Fibroblast of skin of left quadriceps (primary cell): ENCODE measurements at places on chromosomes 16 and 17.
A peak's percentile ranks its signal among the peaks of the same experiment; 100 is the strongest.

DNA sequence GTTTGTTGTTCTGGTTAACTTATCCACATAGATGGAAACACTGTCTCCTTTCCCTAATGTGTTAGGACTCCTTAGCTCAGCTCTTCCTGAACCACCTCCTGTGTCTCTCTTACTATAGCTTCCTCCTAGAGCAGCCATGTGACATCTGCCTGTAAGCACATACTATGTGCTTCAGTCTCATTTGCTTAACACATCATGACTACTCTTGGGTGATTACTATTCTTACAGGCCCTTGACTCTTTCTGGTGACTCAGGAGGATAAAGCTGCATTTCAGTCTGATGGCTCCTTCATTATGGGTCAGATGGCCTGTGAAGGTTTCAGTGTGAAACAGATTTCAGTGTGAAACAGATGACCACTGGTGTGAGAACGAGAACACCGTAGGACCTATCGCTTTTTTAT, 320 bp upstream of the KRTAP4-2 start:
- no peak for DNase-seq

DNA sequence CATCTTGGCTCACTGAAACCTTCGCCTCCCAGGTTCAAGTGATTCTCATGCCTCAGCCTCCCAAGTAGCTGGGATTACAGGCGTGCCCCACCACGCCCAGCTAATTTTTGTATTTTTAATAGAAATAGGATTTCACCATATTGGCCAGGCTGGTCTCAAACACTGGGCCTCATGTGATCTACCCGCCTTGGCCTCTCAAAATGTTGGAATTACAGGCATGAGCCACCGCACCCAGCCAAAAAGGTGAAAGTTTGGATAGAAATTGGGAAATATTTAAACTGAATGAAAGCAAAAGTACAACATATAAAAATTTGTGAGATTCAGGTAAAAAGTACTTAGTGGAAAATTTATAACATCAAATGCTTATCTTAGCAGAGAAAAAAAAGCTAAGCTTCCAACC, 52.9 kb upstream of the KIFC3 start:
- no peak for DNase-seq

DNA sequence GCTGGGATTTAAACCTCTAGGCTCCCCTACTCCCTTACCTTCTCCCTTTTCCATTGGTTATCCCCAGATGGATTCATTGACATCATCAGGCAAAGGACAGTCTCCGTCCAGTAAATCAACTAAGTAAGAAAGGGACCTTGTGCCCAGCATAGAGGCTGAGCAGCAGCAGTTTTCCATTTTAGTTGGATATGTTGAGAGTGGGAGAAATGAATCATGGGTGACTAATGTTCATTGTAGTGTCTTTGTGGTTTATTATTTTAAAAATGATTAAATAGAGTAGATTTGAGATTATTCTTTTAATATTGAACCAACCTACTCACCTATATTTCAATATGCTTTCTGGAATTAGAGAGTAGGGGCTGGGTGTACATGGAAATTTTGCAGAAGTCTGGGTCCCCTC, 99.4 kb upstream of the CACNG3 start:
- DNase-seq: no peak

DNA sequence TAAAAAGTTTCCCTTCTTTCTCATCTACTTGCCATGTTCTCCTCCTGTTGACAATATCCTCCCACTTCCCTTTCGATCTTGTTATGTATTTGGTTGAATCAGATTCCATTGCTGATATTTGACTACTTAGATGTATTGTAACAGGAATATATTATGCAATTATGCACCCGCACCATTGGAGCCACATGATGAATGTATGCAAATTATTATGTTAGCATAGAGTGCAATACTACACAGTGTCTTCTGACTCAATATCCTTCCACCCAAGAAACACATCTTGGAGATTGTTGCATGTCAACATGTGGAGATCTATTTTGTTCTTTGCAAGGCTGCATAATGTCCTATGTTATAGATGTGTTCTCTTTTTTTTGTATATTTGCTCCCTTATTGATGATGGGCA, 219.2 kb upstream of the RBFOX1 start:
- no peak for DNase-seq

- DNase-seq: no peak
Observed at GRCh38 chr16:61923629-61924028, 112.6 kb downstream of the CDH8 start.

DNA sequence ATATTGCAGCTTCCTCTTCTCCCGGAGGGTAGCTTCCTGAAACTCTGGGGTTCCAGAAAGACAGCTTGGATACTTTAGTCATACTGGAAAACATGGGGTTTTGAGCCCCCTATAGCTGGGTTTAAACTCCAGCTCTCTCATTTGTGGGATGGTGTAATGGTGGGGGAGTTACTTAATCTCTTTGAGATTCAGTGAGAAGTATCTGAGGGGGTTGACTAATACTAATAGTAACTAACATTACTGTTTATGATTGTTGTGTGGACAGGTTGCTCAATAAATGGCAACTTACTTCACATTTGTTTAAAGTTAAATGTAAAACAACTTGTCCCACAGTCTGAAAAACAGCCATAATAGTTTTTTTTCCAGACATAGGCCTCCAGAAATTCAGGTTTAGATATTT, 5.1 kb upstream of the SUZ12 start:
- DNase-seq: no peak

GRCh38 chr17:1908699-1909309, 79.0 kb downstream of the RPA1 start:
- peak; percentile 57 for DNase-seq

DNA sequence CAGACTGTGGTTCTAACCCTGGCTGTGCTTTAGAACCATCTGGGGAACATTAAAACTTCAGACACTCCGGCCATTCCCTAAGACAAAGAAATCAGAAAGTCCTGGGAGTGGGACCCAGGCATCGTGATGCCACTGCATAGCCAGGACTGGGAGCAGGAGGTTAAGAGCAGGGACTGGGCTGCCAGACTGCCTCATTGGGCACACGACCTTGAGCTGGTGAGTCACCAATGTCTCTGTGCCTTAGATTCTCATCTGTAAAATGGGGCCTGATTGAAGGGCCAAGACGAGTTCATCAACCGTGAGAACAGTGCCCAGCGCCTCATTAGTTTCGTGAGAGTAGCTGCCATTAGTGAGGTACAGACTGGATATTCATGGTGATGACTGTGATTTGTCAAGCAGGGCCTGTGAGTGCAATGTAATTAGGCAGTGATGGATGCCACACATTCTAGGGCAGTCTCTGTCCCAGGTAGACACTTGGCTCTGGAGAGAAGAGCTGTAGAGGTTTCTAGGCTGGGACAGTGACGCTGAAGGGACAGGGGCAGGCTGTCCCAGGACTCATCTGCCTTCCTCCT, 196.8 kb downstream of the NTN1 start:
- no peak for DNase-seq

GRCh38 chr17:64128787-64129514, 993 bp downstream of the ERN1 start:
- no peak for DNase-seq

DNA sequence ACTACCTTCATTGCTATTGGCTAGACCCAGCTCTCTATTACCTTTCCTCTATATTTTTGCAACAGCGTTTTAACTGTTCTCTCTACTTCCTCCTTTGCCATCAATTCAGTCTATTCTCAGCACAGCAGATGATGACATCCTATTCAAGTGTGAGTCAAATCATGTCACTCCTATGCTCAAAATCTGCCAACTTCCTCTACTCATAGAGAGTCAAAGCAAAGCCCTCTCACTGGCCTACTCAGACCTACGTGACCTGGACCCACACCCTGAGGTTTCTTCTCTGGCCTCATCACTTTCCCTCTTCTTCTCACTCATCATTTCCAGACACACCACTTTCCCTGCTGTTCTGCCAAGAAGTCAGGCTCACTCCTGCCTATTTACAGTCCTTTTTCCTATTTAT, 289.0 kb upstream of the AXIN2 start:
- DNase-seq: no peak

- DNase-seq: no peak
Observed at GRCh38 chr17:37389160-37389559, 13.4 kb downstream of the C17orf78 start.

DNA sequence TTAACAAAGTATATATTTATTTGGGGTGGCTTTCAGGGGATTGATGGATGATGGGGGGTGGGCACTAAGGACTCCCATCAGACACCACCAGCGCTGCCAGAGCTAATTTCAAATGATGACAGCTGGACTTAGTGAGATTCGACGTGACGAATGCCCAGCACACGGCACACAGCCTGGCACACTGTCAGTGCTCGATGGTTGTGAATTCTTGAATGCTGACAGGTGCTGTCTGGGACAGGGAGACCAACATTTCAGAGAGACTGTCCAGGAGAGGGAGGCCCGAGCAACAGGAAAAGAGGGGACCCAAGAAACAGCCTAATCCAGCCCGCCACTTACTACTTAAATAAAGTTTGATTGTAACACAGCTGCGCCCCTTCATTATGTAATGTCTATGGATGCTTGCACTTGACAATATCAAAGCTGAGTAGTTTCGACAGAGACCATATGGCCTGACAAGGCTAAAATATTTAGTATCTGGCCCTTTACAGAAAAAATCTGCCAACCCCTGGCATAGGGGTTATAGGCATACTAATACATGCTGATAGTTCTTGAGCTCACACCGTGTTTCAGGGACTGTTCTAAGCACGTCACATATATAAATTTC, 6.2 kb upstream of the MPRIP start:
- DNase-seq: no peak

DNA sequence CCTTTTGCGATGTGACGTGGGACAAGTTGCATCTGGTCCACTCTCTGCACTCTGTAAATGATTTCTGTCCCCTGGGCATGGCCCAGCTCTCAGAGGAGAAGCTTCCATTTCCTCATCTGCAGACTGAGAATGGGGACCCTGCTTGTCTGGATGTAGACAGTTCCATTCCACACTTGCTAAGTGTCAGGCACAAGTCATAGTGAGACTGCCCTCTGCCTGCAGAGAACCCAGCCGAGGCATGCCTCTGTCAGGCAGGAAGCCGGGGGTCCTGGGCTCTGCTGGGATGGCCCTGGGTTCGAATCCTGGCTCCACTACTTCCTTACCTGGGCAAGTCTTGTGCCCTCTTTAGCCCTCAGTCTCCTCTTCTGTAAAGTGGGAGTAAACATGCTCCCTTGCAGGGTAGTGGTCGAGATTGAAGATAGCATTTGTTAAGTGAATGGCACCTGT, 4.1 kb downstream of the MAP2K3 start:
- no peak for DNase-seq

DNA sequence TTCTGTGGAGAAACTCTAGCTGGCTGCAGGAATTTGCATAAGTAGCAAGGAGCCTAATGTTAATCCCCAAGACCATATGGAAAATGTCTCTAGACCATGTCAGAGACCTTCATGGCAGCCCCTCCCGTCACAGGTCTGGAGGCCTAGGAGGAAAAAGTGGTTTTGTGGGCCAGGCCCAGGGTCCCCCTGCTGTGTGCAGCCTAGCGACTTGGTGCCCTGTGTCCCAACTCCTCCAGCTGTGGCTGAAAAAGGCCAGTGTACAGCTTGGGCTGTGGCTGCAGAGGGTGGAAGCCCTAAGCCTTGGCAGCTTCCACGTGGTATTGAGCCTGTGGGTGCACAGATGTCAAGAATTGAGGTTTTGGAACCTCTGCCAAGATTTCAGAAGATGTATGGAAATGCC, 306.9 kb upstream of the CA10 start:
- DNase-seq: no peak

- DNase-seq: no peak
Observed at GRCh38 chr17:21209511-21210175, 4.3 kb downstream of the TMEM11 start.

DNA sequence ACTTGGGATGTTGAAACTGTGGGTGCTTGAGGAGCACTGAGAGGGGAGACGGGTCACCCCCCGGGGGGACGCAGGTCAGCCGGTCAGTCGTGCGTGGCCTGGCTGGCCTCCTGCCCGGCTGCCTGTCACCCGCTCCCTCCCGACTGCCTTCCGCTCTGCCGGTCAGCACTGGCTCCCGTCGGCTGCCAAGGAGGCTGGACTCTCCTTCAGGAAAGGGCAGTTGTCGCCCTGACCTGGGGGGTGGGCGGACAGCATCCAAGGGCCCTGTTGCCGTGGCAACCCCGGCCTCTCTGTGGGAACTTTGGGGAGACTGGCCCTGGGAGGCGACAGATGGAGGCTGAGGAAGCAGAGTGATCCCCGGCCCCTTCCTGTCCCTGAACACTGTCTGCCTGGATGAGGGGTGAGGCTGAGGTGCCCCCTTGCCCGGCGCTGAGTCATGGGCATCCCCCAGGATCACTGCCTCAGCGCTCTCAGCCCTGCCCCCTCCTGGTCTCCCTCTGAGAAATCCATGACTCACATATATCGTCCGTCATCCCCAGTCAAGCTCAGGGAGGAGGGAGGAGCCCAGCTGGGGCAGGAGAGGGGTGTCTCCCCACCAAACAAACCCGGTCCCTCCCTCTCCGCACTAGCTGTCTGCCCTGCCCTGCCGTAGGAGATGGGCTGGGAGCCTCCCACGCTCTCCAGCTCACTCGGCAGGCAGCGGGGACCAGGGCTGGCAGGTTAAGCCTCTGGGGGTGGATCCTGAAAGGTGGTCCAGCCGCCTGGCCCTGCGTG, at the start of gene ADGRG1:
Gene ADGRG1 (plus strand): TSS at position 623 of the 774 bp plus-strand sequence. CDS start 21,658 bp downstream, outside the sequence.
- peak; percentile 84 for DNase-seq
